ENCODE measurements at places on chromosomes 5 and 9.

GRCh38 chr5:135392256-135392655, 6.8 kb downstream of the MACROH2A1 start:
- ATAC-seq: peak; percentile 6

GRCh38 chr9:90287567-90288274, 354.9 kb downstream of the DIRAS2 start:
- ATAC-seq: peak; percentile 55

DNA sequence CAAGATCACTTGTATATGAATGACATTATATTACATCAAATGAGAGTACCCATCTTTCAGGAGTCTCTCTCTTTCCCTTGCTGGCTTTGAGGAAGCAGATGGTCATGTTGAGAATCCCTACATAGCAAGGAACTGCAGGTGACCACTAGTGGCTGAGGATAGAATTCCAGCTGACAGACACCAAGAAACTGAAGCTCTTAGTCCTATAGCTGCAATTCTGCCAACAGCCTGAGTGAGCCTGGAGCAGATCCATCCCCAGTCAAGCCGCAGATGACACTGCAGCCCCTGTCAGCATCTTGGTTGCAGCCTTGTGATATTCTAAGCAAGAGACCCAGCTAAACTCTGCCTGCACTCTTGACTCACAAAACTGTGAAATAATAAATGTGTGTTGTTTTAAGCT, 531.5 kb downstream of the CSNK1G3 start:
- no peak for ATAC-seq

DNA sequence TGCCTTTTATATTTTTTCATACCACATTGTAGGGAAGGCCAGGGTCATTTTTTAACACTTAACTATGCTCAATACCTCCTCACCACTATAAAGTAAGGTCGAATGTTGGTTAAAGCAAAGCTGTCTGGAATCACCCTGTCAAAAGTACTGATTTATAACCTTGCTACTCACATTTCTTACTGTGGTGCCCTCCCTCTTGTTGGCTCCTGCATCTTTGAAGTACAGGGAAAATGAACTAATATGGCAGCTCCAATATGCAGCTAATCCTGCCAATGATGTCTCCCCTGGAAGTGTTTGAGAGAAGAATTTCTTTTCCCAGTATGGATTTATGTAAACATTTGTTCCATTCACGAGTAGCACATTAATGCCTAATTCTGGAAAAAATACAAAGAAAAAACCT, 108.4 kb upstream of the RPS23 start:
- ATAC-seq: no peak

DNA sequence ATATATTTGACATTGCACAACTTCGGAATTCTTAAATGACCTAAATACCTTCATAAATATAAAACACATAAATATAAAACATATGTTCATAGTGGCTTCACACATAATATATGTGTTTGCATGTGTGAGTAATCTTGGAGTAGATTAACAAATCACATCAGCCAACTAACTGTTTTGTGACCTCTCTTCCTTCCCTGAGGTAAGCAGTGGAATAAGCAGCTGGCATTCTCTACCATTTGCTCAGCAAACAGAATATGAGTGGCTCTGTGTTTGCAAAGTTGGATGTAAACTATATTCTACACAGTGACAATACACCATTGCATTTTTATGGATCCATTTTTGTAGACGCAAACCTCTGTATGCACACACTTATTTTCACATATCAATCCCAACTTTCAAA, 189.9 kb downstream of the ACER2 start:
- ATAC-seq: no peak

- ATAC-seq: no peak
Measured at GRCh38 chr5:131994533-131995226, 16.8 kb downstream of the ACSL6 start.

DNA sequence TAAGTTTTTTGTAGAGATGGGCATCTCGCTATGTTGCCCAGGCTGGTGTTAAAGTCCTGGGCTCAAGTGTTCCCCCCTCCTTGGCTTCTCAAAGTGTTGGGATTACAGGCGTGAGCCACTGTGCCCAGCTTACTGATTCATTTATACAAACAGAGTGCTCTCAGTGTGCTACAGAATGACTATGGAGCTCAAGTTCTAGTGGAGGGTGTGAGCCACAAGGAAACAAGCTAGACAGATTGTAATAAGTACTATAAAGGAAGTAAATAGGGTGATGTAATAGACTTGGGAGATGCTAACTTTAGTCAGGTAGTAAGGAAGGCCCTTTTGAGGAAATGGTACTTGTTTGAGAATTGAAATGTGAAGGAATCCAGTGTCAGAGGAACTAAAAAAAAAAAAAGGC, 1.7 kb upstream of the TMEM267 start:
- ATAC-seq: no peak

DNA sequence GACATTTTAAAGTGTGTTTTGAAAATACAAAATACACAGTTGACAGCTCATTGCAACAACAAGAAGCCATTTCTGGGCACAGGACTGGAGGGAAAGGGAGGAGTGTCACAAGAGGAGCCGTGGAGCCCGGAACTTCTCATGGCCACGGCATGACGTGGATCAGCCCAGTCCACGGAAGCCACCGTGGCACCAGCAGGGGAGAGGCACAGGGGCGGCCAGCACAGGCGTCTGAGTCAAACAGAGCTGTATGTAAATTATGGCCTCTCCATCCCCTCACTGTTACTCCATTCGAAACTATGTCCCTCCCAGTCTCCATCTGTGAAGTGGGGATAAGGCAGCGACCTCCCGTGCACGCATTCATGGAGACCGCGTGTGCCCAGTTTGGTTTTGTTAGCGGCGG, 165.6 kb upstream of the IRX2 start:
- ATAC-seq: no peak

DNA sequence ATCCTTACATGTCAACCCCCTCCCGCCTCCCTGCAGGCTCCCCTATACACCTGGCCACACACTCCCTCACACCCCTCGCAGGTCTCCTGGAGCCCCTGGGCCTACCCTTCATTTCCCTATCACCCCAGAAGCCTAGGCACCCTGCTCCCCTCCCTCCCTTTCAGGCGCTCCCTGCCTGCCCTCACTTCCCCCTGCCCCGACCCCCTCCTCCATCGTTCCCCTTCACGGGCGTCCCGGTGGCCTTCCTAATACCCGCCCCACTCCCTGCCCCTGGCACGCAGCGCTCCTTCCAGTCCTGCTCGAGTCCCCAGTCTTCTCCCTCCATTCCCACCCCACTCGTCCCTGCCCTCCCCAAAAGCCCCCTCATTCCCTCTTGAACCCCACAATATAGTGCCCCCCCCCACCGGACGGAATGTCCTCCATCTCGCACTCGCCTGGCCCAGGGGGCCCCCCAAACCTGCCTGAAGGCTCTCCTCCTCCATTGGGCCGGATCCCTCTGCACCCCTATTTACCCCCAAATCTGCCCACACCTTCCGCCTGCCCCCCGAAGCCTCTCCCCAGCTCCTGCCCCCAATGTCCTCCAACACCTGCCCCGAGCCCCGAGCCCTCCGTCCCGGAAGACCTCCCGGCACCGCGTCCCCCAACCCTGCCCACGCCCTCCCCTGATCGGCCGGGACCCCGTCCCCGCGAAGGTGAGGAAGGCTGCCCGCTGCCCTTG, 746 bp downstream of the STRBP start:
- ATAC-seq: no peak

DNA sequence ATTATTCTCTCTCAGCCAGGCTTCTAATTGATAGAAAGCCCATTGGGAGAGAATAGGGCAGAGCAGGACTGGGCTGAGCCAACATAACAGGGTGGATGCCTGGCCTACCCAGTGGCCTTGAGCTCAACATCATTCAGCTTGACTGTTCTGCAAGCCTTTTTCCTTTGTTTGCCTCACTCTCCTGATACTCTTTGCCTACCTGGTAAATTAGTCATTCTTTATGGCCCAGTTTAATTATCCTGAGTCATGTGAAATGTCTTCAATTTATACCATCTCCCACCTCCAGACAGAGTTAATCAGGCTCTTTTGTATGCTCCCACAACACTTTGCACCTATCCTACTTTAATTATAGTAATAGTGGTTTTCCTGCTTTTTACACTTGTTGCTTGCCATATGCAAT, 13.6 kb downstream of the GLRA1 start:
- no peak for ATAC-seq

DNA sequence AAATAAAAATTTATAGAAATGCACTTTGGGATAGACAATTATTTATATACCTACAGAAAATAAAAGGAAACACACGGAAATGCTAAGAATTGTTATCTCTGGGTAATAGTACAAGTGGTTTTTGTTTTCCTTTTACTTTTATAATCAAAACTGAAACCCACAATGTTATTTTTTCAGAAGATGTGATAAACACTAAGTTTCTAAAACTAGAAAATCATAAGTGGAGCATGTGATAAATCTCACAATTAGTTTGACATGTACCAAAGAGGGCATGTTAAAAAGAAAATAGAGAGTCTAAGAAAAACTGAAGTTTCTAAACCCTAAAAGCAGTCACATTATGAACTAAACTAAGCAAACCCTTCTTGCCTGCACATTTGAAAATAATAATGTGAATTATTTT, 61.1 kb downstream of the OXCT1 start:
- no peak for ATAC-seq

- no peak for ATAC-seq
Measured at GRCh38 chr5:85951707-85952210, 666.0 kb upstream of the COX7C start.

- ATAC-seq: no peak
Measured at GRCh38 chr9:121557581-121558447, 58.2 kb upstream of the GGTA1 start.

DNA sequence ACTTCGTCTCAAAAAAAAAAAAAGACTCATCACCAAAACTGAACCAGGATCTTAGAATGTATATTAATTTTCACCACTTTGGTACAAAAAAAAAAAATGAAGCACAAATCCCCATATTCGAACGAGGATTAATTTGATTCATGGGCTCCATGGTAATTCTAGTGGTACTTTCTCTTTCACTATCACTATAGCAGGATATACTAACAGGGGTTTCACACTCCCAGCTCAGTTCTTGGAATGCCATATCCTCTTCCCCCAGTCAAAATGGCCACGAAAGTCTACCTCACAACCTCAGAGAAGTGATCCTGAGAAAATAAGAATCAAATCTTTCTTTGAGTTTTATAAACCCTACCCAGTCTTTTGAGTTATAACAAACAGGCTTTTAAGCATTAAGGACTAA, 235.7 kb downstream of the FBXL17 start:
- no peak for ATAC-seq

Data from activated CD4-positive, CD25-positive, alpha-beta regulatory T cell treated with anti-CD3 and anti-CD28 coated beads, Interleukin-2, amount 50 U/mL, for 24 hours (primary cell).